Panc1 (cell line): ENCODE measurements at places on chromosomes 3 and 15.

GRCh38 chr3:112027826-112028225 is 6.7 kb upstream of the TMPRSS7 start:
- no peak for DNase-seq

DNA sequence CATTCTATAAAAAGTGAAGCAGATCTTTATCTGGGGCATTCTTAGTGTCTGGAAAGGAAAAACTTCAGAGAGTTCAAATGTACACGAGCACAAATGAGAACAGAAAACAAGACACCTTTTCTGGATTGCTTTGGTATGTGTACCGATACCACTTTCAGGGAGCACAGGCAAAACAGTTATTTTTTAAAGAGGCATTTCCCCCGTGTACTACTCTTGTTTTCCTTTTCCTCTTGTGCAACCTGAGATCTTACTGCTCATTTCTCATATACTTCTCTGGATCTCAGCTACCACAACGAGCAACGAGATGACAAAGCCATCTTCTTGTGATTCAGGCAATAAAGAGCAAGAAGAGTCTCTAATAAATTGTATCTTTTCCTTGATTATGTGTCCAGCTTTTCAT is 463.6 kb downstream of the SHQ1 start:
- no peak for DNase-seq

DNA sequence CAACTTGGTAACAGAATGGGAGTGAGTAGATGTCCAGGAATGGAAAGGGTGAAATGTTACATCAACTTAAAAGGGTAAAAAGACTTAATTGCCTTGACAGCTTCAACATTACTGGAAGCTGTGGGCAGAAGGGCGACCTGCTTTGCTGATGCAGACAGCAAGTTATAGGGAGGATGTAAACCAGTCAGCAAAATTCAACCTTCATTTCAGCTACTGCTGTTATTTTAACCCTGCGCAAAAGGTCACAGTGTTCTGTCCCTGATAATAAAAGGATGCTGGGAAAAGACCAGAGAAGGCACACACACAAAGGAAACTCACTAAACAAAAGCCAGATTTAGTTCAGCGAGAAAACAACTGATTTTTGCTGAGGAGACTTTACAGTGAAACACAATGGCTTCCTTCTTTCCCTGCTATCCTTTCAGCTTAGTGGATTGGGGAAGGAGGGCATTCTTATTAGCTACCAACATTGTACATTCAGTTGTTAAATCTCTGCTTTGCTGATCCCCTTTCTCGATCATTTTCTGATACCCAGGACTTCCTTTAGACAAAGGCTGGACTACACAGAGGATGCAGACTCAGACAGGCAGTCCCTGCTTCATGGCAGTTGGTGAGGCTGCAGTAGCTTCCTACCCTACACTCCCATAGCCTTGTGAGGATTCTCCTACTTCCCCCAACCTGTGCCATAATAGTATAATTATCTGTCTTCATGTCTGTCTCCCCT is 62.0 kb downstream of the P3H2 start:
- no peak for DNase-seq

GRCh38 chr15:85794598-85795336 is at the start of gene KLHL25:
KLHL25 (minus strand) TSS chr15:85794925; CDS start chr15:85769810, 25,115 bp downstream.
- peak; percentile 45 for DNase-seq

DNA sequence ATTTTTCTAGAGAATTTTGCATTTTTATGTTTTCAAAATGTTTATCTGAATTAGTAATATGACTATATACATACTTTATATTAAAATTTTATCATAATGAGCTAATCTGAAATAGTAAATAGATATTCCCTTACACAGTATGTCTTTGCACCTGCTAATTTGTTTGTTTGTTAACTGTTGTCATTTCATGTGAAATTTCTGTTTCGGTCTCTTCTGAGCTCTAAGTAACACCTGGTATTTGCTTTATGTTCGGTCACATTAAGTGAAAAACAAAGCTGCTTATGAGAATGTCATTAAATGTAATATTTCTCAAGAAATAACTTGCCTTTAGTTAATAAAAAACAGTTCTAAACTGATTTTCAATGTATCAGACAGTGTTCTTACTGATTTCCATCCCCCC is 61.1 kb downstream of the FNDC3B start:
- DNase-seq = no peak

DNA sequence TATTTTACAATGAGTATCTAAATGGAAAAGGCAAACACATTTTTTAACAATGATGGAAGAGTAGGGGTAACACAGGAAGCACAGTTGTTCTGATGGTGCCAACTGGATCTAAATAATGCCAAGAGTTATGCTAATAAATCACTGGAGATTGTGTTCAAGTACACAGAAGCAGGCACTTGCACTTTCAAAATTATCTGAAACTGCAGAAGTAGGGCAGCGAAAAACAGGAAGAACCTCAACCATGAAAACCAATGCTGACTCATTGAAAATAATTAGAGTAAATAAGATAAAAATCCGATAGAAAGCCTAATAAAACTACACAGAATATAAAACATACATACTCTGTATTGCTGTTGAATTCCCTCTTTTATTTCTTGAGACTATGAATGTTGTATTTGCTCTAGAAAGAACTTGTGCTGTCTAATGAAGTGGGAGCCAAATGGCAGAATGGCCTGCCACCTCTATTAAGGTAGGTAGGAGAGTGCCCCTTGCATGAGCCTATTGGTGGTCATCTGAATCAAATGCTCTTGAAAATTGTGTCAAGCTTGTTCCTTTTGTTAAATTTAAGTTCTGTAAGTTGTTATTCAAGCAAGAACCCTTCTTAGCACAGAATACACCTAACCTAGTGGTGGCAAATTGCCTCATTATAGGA is 93.7 kb downstream of the ABI3BP start:
- DNase-seq = no peak

DNA sequence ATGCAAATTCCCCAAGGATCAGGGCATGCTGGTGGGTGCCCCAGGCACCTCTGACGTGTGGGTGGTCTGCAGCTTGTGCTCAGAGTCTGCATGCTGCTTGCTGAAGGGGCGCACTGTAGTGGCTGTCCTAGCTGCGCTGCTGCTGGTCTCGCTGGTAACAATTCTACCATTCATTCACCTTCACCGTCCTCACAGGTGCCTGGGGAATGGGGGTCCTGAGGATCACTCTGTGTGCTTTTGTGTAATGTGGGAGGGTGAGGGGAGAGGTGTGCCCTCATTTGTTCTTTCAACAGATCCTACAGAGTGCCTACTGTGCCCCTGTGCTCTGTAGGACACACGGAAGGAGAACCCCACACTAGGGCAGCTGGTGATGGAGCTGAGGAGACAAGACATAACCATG is 2.1 kb upstream of the ITGA11 start:
- no peak for DNase-seq

- no peak for DNase-seq
These were observed 42.2 kb downstream of the SYN2 start for GRCh38 chr3:12046406-12046805.

DNA sequence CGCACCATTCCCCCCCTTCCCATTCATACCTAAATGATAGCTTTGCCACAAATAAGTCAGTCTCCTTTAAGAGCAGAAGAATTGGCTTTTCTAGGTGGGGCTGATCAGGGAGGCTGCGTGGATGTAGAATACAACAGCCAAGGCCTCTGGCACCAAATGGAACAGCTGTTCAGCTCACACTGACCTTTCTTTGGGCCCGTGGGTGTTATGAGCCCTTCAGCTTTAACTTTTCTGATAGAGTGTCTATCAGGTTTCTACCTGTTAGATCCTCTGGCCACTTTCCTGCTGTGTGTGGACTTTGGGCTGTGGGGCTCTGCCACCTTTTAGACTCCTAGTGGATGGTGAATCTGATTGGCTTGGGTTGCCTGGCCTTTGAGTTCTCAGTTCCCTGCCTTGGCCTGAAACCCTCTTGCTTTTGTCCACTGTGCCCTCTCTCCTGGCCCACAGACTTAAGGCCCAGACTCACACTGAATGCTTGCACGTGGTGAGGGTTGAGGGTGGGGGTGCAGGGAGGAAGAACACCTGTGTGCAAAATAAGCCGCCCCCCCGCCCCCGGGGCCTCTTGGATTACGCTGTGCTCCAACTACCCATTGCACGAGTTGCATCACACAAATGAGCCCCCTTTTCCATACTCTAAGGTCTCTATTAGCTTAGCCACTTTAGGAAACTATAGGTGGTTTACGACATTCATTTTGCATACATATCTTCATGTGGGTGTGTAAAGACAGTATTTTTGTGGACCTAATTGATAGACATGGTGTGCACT is 1.3 kb upstream of the RFX7 start:
- no peak for DNase-seq

DNA sequence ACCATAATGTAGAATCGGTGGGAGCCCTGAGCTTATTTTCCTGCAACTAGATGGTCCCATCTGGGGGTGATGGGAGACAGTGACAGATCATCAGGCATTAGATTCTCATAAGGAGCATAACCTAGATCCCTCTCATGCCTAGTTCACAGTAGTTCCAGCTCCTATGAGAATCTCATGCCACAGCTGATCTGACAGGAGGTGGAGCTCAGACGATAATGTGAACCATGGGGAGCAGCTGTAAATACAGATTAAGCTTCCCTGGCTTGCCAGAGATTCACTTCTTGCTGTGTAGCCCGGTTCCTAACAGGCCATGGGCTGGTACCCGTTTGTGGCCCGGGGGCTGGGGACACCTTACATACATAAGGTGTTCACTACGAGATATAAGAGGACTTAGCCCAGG is 67.5 kb upstream of the LRRFIP2 start:
- DNase-seq = no peak

- no peak for DNase-seq
These were observed 30.3 kb downstream of the SETD2 start for GRCh38 chr3:47133641-47134040.

GRCh38 chr3:124407260-124407659 is 323.0 kb upstream of the UMPS start:
- no peak for DNase-seq

DNA sequence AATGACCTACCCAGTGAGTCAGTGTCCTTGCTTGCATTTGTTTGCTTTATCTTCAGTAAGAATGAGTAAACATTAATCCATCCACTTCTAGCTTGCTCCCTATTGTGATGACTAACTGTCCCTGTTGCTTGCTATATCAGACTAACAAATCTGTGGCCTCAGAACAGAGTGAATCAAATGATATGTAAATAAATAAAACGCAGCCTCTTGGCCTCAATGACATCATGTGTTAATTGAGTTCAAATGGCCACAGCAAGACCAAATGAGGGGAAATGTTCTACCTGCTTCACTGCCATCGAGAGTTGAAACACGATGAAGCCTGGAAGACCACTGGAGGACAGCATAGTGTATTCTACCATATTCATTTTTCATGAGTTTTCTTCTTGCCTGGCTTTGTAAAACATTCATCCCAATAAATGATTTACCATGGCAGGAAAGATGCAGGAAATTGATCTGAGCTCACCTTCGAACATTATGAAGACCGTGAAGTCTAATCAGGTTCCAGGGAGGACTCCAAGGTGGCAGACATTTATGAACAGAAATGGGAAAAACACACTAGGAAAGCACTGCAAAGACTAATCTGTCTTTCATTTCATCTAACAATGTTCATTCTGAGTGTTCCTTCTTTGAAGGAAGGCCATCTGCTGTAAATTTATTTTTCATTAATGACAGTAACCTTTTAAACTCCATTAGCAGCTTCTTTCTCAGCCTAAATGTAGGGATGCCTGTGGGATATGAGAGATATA is 1144.5 kb downstream of the TUSC7 start:
- peak; percentile 52 for DNase-seq

DNA sequence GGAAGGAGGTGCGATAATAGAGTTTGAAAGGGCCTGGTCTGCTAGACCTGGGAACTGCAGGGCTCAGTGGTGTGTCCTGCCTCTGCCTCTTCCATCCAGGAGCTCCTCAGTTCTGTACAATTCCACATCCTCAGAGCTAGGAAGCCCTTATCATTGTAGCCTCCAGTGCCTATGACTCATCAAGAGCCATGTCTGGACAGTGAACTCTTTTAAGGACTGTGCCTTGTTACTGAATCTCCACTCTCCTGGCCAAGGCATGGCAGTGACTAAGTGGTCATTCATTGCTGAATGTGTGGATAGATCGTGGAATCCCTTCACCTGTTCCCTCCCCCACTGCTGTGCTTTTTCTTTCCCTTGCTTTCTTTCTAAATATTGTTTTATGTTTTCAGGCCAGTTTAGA is 2.9 kb downstream of the TIMP4 start:
- DNase-seq = no peak

DNA sequence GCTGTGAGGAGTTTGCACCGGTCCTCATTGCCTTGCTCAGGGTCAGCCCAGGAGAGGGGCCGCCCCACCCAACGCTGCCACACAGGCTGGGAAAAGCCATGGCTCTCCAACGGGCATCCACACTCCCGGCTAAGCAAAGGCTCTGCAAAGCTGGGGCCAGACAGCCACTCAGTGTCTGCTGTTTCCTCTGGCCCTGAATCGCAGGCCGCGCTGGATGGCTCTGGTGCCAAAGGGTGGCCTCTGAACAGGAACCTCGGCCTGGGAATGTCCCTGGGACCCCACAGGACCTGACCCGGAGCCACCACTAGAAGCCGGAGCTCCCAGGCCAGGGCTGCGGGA is 42.9 kb downstream of the RPN1 start:
- DNase-seq = no peak

GRCh38 chr3:151367448-151367847 is 17.1 kb downstream of the P2RY12 start:
- DNase-seq = no peak

GRCh38 chr15:61764981-61765380 is 295.3 kb downstream of the VPS13C start:
- no peak for DNase-seq
